ENCODE measurements at places on chromosomes 1 and 21.

DNA sequence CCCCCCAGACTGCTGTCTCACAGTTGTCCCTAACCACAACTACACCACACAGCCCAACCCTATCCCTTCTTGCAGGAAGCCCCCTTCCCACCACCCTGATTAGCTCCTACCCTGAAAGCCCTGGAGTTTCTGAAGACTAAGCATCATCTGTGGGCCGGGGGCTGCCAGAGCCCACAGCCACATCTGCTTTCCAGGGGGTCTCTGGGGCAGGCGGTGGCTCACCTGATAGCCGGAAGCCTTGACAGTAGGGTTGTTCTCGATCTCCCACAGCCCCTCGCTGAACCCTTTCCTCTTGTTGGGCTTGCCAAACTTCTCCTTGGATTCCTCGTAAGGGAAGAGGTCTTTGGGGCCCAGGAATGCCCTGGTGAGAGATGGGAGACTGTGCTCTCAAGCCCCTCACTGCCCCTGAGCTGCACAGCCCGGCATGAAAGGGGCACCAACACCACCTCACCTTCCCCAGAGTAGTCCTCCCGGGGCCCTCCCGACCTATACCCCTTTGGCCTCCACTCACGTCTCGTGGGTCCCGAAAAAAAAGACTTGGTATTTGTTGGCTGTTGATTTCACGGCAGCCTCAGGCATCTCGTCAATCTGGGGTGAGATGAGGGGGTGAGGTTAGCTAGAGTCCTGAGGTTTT lies 4.0 kb upstream of the MRPL24 start:
- no peak for DNase-seq

GRCh38 chr1:237673631-237674030 lies 217.1 kb downstream of the ZP4 start:
- no peak for DNase-seq

DNA sequence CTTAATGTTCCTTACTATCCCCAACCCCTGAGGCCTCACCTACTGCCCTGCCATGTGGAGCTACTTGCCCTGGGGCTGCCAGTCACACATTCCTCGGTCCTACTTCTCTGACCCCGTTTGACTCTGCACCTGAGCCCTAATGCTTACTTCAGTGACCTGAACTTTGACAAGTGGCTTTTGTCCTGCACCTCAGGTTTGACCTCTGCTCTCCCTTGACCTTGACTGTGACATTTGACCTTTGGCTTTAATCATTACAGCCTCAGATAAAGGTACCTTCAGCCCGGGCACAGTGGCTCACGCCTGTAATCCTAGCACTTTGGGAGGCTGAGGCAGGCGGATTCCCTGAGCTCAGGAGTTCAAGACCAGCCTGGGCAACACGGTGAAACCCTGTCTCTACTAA lies 22.8 kb downstream of the MR1 start:
- no peak for DNase-seq

DNA sequence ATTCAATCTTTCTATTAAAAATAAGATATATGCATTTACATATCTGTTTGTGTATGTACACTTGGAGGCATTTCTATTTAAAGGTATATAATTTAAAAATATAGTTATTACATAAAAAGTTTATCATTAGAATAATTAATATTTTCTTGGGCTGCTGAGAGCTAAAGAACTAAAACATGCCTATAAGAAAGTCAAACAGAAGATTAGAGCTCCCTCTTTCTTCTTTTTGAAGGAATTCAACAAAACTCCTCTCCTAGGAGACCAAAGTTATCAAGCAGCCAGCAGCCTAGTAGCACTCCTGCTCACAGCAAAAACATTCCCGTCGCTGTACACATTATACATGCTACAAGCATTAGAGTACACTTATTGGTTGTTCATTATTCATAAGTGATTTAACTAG lies 216.4 kb downstream of the VAV3 start:
- DNase-seq = peak; percentile 45

DNA sequence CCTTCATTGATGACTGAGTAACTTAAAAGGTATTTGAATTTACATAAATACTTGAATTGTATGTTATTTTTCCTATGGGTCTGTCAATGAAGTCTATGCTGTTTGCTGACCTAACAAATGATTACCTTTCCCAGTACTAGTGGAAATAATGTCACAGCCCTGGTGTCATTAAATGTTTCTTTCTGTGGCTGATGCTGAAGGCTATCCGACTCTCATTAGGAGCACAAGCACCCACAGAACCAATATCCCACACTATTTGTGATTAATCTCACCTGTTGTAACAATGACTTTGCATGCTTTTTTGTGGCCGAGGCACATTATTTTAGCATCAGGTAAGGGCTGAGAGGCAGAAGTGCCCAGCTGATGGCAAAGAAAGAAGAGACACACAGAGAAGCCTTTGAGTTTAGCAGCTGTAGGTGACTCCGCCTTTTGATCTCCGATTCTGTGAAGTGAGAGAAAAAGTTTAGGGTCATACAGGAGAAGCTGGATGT lies 25.8 kb upstream of the TRIM45 start:
- no peak for DNase-seq

GRCh38 chr1:220734571-220735326 lies 13.4 kb upstream of the MTARC2 start:
- DNase-seq = peak; percentile 4

DNA sequence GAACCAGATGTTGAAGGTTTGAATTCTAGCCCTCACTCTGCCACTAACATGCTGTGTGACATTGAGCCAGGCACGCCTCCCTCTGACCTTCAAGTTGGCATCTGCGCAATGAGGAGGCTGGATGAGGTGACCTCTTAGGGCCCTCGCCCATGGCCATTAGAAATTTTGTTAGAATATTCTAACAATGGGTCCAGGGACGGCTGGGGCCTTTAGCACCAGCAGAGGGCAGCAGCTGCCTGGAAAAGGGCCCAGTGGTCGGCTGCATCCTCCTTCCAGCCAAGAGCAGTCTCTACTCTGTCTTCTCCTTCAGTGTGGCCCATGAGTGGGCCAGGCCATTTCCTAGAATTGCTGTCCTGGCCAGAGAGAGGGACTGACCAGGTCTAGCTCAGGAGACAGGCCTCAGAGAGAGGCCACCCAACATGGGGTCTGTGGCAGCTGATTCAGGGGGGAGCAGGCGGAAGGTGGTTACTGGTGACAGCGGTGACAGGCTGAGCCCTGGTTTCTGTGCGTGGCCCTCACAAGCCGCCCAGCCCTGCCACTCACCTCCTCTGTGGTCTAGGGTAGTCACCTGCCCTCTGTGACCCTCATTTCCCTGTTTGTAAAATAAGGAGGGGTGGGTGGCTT lies 101.3 kb upstream of the ACTL8 start:
- DNase-seq = peak; percentile 23

- no peak for DNase-seq
These were observed 91.2 kb upstream of the FAM78B start for GRCh38 chr1:166258017-166258416.

DNA sequence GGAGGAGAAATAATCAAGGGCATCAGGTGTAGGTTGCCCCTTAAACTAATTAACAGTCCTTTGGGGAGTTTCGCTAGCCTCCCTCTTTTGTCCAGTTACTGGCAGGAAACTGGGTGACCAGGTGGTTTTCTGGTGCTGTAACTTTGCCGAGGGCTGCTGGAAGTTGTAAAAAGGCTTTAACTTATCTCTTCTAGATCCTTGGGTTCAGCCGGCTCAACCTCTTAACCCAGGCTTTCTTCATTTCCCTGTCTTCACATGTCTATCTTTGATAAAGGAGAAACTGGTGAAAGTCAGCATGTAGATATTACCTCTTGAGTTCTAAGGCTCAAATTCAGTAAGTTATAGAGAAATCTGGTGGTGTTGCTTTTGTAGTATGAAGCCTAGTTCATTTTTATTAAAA lies 289.7 kb upstream of the NRIP1 start:
- no peak for DNase-seq

DNA sequence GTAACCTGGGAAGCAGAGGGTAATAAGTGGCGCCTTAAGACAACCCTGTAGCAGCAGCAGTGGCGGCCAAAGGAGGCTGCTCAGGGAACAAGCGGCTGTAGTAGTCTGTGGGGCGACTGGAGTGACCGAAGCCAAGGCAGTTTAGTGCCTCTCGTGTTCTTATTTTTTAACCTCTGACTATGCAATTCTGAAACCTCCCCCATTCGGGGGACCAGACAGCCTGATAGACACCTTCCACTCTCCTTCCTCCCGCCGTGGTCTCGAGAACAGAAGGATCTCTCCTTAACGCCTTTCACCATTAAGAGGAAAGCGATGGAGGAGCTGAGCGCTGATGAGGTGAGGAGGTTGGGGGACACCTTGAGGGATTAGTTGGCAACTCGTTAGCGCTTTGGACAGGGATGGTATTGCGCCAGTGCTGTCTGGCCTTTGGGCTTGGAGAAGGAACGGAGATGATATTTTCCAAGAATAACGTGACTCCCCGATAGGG lies 644 bp downstream of the UBE4B start:
- DNase-seq = peak; percentile 94

- DNase-seq = no peak
These were observed 89.5 kb upstream of the KCTD3 start for GRCh38 chr1:215477632-215478031.

DNA sequence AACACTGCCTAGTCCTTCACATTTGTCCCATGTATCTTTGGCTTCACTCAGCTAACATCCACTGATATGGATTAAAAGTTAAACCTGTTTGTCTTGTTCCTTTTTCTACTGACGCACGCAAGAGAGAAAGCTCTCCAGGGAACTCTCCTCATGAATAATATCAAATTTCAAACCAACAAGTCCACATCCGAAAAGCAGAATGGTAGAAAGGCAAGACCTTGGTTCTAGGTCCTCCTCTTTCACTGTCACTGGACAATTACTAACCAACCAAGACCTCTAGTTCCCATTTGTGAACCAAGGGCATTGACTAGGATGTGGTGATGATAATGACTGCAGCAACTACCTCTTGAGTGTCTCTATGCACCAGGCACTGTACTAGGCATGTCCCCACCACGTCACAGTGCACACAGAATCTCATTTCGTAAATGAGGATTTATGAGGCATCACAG lies 8.4 kb downstream of the PLPP3 start:
- peak; percentile 94 for DNase-seq

- no peak for DNase-seq
These were observed 115.3 kb downstream of the PLA2G4A start for GRCh38 chr1:186943891-186944686.

- no peak for DNase-seq
These were observed 801.7 kb upstream of the BRINP3 start for GRCh38 chr1:191279266-191279800.

DNA sequence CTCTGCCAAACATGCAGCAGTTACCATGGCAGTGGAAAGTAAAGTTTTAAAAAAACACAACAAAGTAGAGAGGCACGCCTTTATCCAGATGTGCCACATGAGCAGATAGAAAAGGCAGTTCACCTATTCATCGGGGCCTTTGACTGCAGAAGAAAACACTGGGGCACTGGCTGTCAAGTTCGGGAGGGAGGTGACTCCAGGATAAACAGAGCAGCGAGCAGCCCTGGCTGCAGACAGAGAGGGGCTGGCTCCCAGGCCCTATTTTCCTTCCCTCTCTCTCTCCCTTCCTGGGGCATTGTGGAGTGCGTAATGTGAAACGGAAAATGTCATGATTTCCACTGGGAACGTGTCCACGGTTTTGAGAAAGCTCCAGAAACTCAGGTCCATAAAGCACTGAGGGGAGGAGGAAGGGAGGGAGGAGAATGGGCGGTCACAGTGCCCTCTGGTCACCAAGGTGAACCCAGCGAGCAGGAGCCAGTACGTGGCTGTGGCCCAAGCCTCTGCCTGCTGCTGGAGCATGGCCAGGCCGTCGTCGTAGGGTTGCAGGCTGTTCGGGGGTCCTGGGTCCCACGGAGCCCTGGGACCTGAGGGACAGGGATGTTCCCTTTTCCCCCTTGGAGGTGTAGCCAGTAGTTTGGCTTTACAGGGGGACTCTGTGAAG lies 114.7 kb upstream of the IRF2BP2 start:
- DNase-seq = peak; percentile 99

- no peak for DNase-seq
These were observed 40.8 kb upstream of the GPR157 start for GRCh38 chr1:9169601-9170137.

DNA sequence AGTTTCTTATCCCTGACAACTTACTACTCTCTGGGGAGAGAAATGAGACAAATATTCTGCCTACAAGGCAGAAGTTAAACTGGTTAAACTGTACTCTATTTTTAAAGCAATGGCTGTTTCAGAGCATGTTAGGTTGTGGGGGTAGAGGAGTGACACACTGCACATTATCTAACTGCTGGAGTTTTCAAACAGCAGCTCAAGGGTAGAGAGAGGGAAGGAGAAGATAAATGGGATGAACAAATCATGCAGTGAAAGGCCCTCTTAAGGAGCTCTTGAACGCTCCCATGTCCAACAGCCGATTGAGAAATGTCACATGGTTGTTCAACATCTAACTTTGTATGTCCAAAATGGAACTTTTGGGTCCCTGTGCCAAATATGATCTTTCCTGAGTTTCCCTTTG lies 14.0 kb upstream of the IFI44L start:
- no peak for DNase-seq

GRCh38 chr1:50308878-50309277 lies 114.4 kb downstream of the DMRTA2 start:
- DNase-seq = no peak

GRCh38 chr1:228751360-228752098 lies 16.2 kb downstream of the RHOU start:
- DNase-seq = no peak

DNA sequence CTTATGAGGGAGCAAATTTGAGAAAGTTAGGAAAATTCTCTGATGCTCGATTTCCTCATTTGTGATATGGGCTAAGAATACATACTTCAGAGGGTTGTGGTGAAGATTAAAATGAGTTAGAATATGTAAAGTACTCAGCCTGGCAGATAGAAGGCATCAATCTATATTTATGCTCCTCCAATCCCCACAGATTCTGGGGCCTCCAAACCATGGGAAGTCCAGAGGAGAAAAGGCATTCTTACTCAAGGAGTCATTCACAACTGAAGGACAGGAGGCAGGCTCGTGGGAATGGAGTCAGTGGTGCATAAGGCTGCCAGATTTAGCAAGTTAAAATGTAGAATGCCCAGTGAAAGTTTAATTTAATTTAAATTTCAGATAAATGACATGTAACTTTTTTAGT lies 330.0 kb upstream of the POU3F1 start:
- DNase-seq = no peak

- DNase-seq = no peak
These were observed 71.4 kb downstream of the CD247 start for GRCh38 chr1:167446966-167447365.

- DNase-seq = no peak
These were observed 45.7 kb downstream of the PAX7 start for GRCh38 chr1:18676332-18676781.

DNA sequence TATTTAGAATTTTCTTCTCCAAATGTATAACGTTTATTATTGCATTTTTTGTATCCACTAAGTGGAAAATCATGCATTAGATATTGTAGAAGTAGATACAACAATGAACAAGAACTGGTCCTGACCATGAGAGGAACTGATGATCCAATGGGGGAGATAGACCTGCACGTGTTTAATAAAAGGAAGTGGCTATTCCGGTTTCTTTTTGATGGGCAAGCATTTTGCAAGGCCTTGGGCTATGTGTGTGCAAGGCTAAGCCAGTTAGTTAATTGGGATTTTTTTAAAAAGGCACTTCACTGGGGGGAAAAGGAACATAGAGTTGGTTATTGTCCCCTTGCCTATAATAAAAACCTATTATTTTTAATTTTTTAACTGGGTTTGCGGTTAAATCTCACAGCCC lies 961 bp upstream of the VCAM1 start:
- DNase-seq = no peak

All from NCI-H510A treated with DMSO at 0.1 percent for 48 hours (cell line).